Mucosa of gallbladder (tissue), 1 donor: ENCODE measurements at places on chromosomes 7 and 10. TPM values are rescaled to one million over a fixed set of nuclear protein-coding genes. Genes with fewer than 3 reads are reported as not detected.

Gene SLC18A2
- total RNA-seq, result 5.7 TPM

Gene PRKCQ
- total RNA-seq, result 1.4 TPM

Gene PDGFA
- 51.2 TPM for total RNA-seq

Gene PAX4
- total RNA-seq, result not detected

Gene RBP3
- total RNA-seq, result not detected

Gene CFTR
- total RNA-seq, result 95.2 TPM

Gene HABP2
- total RNA-seq, result 296 TPM

Gene DPP6
- total RNA-seq, result 0.35 TPM

Gene PRSS37
- not detected for total RNA-seq

Gene XRCC2
- 0.69 TPM for total RNA-seq

Gene TAS2R5
- 1.2 TPM for total RNA-seq

Gene BEND7
- 43.5 TPM for total RNA-seq

Gene NEUROD6
- total RNA-seq, result not detected

Gene NUPR2
- 1.0 TPM for total RNA-seq

Gene CALML3
- not detected for total RNA-seq

Gene GBF1
- total RNA-seq, result 52.8 TPM

Gene GHRHR
- 12.3 TPM for total RNA-seq

Gene ETV1
- 136 TPM for total RNA-seq

Gene NT5C3A
- 45.6 TPM for total RNA-seq

Gene SFXN4
- 15.8 TPM for total RNA-seq

Gene UTF1
- total RNA-seq, result not detected

Gene ZPBP
- total RNA-seq, result not detected

Gene YWHAG
- total RNA-seq, result 95.4 TPM

Gene TSPAN13
- 118 TPM for total RNA-seq

Gene CYP2C8
- total RNA-seq, result 40.3 TPM

Gene HOGA1
- 13.3 TPM for total RNA-seq

Gene SPDYE6
- not detected for total RNA-seq

Gene SMNDC1
- total RNA-seq, result 26.6 TPM

Gene TSPAN15
- 108 TPM for total RNA-seq

Gene WDR86
- total RNA-seq, result 2.9 TPM
